ENCODE measurements at places on chromosomes 12 and 14.

DNA sequence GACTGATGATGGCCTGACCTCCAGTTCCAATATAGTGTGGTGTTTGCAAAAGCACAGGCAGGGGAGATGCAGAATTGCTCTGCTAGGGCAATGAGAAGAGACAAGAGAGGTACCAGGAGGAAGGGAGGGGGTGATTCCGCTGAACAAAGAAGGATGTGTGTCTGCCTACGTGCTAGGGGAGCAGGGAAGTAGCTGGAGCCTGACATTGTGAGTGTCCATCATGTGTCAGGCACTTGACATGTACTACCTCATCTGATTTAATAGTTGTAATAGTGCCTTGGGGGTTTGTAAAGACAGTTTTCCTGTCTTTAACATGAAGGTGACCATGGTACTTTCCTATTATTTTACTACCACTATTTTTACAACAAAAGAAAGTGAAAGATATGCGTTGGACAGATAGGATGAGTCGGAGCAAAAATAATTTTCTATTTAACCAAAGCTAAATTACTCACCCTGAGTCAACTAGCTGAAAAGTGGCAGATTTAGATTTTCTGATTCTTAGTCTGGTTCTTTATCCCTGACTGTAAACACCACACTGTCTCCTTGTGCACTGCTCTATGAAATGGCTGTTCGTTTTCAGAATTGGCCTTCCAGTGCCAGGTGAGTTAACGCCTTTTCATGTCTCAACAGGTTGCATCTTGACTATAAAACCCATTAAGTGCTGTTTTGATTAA lies 33.7 kb upstream of the TEAD4 start:
- peak; percentile 13 for DNase-seq

DNA sequence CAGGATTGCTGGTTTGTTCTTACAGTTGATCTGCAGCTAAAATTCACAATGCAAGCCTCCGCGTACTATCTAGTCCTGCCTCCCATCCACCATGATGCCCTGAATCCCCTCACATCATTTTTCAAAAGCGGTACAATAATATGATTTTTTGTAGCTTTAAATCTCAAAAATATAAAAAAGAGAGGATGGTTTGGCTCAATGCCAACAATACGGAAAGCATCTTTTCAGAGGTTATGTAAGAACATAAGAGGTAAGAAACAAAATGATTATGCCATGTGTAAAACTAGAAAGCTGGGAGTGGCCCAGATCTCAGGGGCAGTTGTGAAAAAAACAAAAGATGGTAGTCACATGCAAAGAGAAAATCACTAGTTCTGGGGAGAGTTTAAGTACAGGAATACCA lies 24.0 kb upstream of the ZDHHC17 start:
- DNase-seq: no peak

DNA sequence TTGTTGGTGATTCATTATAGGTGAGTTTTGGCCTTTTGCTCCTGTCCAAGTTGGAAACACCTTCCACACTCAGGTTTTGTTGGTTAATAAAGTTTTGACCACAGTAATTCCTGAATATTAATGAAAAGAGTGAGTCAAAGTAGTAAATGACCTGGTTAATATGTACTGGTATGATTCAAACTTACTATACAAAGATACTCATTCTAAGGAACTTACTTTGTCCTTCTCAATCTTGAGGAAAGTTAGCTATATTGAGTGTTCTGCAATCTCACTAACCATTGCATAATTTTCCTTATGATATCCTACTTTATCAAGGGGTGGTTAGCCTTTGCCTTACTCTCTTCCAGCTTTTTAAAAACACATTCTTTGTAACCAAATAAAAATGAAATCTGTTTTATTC lies 20.9 kb upstream of the HECTD1 start:
- DNase-seq: no peak

DNA sequence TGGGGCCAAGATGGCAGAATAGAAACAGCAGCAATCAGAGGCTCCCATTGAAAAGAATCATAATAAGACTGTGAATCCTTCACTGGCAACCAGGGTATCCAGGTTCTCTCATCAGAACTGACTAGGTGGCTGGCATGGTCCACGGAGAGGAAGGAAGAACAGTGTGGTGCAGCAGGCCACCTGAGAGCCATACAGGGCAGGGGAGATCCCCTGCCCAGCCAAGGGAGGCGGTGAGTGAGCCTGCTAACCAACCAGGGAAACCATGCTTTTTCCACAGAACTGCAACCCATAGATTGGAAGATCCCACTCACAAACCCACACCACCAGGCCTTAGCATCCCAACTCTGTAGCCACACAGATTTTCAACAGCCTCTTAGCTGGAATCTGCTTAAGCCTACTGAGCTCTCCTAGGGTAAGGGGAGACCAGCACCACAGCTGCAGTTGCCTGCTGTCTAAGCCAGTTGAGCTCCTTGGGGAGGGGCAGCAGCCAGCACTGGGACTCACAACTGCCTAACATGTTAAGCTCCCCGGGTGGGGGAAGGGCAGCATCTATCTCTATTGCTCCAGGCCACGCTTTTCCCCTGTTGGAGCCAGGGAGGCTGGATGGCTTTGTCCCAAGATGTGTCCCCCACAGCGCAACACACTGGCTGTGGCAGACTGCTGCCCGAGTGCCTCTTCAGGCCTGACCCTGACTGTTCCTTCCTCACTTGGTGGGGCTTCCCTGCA lies 342.6 kb upstream of the CCDC196 start:
- DNase-seq: no peak

GRCh38 chr14:35285168-35286002 lies 6.8 kb upstream of the PSMA6 start:
- peak; percentile 79 for DNase-seq

- no peak for DNase-seq
These were observed 210.4 kb downstream of the SPTSSA start for GRCh38 chr14:34251662-34252061.

DNA sequence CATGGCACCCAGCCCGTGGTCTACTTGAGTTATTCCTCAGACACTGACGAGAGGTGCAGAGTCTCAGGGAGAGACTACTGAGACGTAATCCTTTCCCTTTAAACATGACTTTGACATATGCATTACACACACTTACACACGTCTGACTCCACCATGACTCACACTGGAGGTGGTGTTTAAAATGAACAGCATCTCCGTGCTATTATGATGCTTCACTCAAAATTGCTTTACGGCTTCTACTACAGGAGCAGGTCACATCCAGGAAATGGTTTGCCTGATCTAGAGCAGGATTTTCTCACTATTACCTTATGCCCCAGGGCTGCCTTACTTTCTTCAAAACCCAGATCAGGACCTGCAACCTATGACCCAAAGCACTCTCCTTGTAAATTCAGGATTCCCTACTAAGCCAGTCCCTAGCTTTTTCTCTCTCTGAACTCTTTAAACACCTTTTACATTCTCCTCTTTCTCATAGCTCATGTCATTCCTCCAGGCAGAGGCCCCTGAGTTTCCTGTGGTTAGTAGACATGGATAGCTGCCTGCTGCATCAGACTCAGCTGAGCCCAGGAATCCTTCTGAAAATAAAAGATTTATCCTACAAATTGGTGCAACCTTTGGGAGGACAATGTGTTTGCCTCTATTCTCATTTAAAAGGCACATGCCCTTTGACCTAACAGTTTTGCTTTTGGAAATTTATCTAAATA lies 31.2 kb downstream of the TMCC3 start:
- peak; percentile 61 for DNase-seq

DNA sequence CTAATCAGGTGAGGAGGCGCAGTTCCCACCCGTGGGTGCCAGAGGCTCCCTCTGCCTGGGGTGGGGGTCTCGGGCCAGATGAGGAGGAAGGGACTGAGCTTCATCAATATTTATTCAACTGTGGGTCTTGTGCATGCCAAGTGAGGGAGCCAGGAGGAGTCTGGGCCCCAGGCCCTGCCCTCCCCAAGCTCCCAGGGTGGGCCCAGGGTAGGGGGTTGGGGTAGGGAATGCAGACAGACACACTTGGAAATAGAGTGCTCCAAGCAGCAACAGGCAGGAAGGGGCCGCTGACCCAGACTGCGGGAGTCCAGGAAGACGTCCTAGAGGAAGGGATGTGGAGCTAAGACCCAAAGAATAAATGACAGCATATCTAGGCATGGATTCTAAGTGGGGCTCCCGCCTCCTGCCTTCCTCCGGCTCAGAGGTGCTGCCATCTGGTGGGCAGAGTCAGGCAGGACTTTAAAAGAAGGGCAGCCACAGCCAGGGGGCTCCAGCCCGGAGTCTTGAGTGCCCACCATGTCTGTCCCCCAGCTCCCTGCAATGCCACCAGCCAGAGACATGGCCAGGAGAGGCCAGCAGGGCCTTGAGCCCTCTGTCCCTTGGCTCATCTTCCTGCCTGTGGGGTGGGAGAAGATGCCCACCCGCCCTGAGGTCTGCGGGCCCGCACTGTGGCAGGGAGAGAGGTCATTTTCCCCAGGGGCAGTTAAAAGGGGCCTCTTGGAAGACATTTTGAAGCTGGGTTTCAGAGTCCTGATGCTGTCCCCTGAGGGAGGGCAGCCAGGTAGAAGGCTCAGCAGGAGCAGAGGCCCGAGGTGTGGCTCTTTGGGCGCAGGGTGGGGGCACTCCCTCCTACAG lies 70.1 kb downstream of the PHETA1 start:
- DNase-seq: peak; percentile 54

DNA sequence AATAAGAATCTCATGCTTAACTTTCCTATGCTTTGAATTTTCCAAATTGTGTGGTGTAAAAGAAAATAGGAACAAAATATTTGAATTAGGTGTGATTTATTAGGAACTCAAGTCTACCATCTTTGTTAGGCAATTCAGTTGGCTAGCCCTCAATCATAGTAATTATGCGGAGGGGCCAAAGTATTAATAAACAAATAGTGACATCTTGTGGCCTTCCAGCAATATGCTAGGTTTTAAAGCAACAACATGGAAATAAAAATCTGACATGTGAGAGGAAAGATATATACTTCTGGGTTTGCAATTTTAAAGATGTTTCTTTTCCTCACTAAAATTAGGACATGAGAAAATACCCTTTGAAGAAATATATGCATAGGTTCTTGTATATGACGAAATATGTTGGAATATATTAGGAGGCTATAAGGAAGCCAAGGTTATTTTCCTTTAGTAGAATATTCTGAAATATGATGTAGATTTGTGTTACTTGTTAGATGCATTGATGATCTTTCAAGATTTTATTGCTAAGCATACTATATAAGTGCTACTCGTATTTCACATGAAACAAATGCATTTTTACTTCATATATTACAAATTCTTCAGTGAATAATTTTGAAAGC lies 200.4 kb downstream of the PTPRO start:
- DNase-seq: peak; percentile 37

GRCh38 chr12:82529101-82529500 lies 157.6 kb upstream of the TMTC2 start:
- no peak for DNase-seq

DNA sequence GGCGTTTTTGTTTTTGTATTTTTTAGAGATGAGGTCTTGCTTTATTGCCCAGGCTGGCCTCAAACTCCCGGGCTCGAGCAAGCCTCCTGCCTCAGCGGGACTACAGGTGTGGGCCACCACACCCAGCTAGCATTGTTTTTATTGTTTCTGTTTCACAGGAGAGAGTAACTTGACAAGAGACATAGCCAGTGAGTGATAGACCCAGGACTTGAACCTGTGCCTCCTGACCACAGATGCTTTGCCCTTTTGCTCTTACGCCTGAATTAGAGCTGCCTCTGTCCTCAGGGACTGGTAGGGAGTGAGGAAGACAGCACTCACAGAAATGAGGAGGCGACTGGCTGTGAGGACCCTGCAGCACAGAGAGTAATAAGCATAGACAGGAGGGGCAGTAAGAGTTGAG lies 2.3 kb downstream of the EVL start:
- DNase-seq: no peak

DNA sequence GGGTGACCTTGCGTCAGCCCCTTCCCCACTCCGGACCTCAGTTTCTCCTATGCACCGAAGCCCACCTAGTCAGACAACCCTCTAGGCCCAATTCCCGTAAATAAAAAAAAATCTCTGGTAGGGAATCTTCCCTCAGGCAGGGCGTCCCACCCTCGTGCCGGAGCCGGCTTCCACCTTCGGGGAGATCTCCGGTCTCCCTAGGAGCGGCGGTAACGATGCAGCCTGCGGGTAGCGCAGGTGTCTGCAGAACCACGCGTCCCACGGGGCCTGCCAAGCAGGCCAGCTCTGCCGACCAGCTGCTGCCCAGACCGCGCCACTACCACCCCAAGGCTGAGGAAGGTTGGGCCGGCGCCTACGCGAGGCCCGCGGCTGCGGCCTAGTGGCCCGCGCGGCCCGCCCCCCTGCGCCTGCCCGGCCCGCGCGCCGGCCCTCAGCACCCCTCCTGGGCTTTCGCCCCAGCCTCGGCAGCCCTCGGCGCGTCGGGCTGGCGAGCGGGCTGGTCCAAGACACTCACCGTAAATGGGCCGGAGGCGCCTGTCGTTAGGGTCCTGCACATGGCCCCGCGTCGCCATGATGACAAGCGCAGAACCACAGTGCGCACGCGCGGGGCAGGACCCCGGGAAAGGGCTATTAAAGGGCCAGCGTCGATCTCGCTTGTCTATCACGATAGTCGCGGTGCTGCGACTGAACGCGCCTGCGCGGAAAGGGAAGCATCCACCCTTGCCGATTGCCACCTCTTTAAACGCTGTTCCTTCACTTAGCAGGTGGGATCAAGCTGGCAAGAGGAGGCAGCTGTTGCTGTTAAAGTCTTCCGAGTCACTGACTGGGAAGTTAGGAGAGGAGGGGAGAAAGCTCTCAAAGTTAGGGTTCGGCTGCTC lies at the start of gene NAA25:
TSS of gene NAA25 (minus strand) at position 582 of the 878 bp plus-strand sequence. CDS start at position 572, 10 bp downstream.
- DNase-seq: peak; percentile 93

- no peak for DNase-seq
These were observed 55.9 kb upstream of the SRRM4 start for GRCh38 chr12:118925407-118925806.

GRCh38 chr14:57291692-57292647 lies 23.2 kb downstream of the AP5M1 start:
- no peak for DNase-seq

DNA sequence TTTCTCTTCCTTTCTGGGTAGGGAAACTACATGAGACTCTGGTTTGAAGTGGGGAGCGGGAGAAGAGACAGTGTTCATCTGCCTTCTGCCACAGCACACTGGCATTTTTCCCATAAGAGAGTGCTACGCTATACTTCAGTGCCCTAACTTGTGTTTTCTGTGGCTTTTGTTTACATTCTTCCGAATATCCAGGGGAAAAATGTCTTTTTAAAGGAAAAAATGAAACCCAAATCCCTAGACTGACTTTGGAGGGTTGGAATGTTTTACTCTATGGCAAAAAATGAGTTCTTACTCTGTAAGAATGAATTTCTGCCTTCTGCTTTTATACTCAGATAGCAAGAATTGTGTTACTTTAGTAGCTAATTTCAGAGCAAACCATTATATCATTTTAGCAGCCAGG lies 88.1 kb upstream of the TMEM263 start:
- no peak for DNase-seq

DNA sequence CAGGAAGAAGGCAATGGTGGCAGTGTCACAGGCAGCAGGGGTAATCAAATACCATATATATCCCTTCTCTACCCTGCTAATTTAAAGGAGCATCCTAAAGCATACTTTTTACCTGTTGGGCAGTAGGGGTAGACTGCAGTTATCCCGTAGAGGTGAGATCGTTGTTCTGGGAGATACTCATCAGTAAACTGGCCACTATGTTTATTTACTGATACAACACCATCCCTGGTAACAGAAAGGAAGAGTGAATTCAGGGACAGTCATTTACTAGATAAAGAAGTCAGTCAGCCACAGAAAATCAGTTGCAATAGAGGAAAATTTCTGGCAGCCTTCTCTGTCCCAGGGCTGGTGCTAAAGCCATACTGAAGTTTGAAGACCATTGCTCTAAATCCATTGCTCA lies 16.3 kb downstream of the RTRAF start:
- DNase-seq: no peak
